Stimulated activated CD4-positive, alpha-beta T cell treated with anti-CD3 and anti-CD28 coated beads, Interleukin-12 subunit alpha, Interleukin-12 subunit beta, amount 100 ng/mL, for 4 hours (primary cell): ENCODE measurements at places on chromosomes 3 and 15.

DNA sequence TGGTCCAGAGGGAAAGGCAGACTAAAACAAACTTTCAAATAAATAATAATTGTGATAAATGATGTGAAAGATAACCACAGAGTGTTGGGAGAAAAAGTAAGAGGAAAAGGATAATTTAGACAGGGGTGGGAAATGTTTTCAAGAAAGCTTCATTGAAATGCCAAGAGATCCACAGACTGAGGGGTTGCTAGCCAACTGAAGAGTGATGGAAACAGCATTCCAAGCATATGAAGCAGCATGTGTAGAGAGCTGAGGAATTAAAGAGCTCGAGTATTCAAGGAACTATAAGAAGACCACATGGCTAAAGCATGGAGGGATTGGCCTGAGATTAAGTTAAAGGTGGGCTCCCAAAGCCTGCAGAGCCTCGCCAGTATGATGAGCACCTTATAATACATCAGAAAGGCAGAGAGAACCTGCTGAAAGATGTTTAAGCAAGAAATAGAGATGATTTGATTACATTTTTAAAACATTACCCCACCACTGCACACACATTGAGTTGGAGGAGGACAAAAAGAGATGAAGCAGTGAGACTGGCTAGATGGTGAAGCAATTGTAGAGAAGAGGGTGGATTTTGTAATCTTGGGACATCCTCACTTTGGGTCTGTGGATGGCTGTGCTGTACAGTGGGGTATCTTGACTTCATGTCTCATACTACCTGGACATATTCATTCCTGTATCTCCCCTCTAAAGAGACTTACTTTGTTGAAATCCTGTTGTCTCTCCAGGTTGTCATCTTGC is 100.8 kb downstream of the STAC start:
- no peak for DNase-seq

GRCh38 chr15:85479071-85479647 is 98.8 kb downstream of the AKAP13 start:
- DNase-seq, result no peak

DNA sequence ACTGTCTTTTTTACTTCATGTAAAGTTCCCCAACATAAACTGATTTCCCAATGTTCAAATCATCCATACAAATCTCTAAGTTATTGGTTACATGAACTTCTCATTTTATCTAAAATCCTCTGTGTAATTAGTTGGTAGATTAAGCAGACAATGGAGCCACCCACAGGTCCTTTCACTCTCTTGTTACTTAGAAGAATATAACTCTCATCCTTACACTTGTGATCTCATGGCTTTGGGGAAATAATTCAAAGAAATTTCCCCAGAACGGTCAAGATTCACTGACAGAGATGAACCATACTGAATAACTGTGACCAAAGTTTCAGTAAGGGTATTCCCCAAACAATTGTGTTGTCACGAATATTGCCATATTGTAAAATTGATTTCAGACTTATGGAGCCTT is 1102.6 kb upstream of the EPHA6 start:
- DNase-seq, result no peak

DNA sequence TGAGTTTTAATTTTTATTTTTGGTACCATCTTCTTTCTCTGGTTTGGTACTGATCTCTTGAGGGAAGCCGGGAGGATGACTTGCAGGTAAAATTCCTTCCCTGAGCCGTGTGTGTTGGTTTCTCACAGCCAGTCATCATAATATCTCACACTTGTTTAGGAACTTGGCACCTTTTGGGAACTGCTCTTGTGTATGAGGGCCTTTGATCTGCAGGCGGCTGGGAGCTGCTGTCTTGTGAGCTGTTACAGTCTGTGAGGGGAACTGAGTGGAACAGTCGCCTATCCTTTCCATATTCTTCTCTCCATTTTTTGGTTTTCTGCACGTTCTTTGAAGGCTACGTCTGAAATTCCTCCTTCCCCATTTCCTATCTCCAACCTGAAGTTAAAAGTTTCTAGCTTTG is 75.2 kb downstream of the CACNA2D3 start:
- DNase-seq, result no peak

GRCh38 chr15:65198571-65198970 is 12.7 kb downstream of the CILP start:
- DNase-seq, result no peak

DNA sequence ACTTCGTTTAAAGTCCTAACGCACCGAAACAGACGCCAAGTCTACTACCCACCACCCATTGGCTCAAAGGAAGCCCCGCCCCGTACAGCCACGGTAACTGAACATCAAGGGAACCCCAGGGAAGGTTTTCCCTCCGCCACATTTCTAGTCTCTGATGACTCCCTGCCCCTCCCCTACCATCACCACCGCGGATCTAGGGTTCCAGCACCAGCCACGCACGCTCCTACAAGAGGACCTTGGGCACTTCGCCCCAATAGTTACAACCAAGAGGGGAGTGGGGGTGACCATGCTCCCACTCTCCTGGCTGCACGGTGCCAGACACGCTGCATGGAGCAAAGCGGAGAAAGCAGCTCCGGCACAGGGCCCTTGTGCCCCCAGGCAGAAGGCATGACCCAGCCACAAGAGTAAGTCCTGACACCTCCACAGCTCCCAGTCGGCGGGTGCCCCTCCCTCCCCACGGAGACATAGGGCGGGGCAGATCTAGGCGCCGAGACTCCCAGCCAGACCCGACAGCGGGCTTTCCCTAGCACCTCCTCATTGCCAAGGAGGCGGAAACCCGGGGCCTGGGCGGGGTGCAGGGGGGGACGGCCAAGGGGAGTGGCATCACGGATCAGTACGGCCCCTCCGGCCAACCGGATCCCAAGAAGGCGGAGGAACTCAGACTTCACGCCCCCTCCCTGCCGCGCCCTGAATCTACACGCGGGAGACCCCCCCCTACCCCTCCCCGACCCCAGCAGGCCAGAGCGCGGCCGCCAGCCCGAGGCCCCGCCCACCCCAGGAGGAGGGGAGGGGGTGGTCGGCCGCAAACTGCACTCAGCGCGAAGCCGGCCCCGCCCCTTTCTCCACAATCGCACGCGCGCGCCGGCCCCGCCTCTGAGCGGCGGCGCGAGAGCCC is 936 bp downstream of the SIN3A start:
- peak; percentile 95 for DNase-seq

- no peak for DNase-seq
These were observed 24.6 kb downstream of the UBR1 start for GRCh38 chr15:43081283-43081682.

DNA sequence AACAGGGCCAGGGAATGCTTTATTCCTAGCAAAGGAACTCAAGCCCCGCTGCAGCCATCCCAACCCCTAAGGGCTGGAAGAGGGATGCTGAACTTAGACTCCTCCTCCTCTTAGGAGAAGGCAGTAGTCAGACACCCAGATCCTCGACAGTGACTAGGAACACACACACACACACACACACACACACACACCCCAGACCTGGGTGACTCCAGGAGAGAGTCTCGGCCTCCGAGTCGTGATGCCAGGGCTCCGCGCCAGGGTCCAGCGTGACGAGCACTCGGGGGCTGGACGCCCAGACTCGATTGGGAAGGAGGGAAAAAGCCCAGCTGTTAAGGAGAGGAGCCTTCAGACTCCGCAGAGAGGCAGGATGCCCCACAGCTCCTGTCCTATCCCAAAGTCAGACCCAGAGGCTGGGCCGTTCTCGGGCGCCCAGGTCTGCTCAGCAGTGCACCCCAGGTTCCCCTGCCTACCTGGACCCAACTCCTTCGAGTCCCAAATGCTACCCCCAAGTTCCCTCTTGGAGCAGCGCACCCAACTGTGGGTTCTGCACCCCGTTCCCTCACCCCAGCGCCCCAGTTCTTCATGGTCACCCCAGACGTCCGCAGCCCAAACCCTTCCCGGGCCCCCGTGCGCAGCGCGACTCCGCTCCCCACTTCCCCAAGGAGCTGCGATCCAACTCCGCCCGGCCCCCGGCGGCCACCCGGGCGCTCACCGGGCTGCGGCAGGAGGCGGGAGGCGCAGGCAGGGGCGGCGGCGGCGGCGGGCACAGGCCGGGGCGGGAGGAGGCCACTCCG is 421 bp downstream of the BMF start:
- no peak for DNase-seq
